D721Med (cell line): ENCODE measurements at places on chromosomes 2 and 18.

- DNase-seq = no peak
These were observed 87.7 kb upstream of the TGFA start for GRCh38 chr2:70641263-70641784.

- DNase-seq = no peak
These were observed 108.9 kb upstream of the NABP1 start for GRCh38 chr2:191569025-191569424.

GRCh38 chr2:205715831-205716525 is 33.7 kb downstream of the NRP2 start:
- no peak for DNase-seq

GRCh38 chr2:168797286-168797655 is 5.2 kb upstream of the NOSTRIN start:
- no peak for DNase-seq

GRCh38 chr2:169673106-169673505 is 21.1 kb downstream of the CFAP210 start:
- no peak for DNase-seq

- no peak for DNase-seq
These were observed 12.8 kb upstream of the GALNT5 start for GRCh38 chr2:157244691-157245090.

GRCh38 chr18:23243178-23243577 is 107.9 kb downstream of the CABLES1 start:
- DNase-seq = no peak

GRCh38 chr2:172693037-172693436 is 42.6 kb upstream of the RAPGEF4 start:
- no peak for DNase-seq
